ENCODE measurements at places on chromosomes 11 and 22.

GRCh38 chr11:36313750-36314433 is 17.8 kb downstream of the PRR5L start:
- no peak for DNase-seq

DNA sequence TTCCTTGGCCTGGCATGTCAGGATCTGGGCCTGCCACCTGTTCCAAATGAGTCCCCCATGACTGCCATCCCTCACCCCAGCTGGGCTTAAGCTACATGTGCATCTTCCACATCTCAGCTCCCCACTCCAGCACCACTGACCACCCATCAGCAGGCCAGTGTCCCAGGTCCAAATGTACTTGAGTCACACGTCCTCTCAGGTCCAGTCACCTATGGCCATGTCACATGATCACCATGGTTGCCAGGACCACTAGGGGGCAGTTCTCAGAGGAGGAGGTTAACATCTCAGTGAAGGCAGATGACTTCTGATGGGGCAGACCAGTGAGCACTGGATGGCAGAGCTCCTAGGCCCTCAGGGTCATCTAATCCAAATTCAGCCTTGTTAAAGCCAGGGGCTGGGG is 41.9 kb upstream of the WNT11 start:
- DNase-seq, result no peak

DNA sequence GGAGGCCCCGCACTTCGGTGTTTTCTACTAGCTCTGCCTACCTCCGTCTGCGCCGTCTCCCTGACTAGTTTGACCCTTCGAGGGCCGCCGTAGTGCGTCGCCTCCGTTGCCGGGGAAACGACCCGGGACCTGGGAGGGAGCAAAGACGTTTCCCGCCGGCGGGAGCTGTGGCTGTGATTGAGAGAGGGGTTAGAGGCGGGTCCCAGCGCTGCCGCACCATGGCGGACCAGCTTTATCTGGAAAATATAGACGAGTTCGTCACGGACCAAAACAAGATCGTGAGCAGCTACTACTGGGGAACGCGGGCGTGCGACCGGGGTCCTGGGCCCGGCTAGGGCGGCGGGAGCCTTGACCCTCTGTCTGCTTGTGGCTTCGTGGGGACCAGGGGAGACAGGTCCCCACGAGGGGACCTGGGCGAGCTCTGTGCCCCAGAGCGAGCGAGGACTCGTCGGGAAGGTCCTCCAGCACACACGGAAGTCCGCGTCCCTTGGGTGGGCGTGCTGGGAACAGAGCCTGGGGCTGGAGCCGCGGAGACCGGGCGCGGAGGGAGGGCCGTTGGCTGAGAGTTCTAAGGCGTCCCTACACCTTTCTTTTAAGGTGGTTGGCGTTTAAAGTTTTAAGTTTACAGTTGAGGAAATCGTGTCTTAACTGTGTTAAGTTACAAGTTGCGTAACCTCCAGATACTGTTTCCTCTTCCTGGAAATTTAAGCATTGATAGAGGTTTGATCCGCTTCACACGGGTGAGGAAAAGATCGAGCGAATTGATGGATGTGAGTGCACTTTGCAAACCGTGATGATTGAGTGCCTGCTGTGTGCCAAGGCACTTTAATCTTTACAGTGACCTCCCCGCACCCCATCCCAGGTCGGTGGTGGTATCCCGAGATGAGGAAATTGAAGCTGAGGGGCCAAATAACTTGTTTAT is at the start of gene POLD3:
Gene POLD3 (plus strand): TSS at position 142 of the 922 bp plus-strand sequence. CDS start 77 bp downstream, at position 219.
- peak; percentile 98 for DNase-seq

DNA sequence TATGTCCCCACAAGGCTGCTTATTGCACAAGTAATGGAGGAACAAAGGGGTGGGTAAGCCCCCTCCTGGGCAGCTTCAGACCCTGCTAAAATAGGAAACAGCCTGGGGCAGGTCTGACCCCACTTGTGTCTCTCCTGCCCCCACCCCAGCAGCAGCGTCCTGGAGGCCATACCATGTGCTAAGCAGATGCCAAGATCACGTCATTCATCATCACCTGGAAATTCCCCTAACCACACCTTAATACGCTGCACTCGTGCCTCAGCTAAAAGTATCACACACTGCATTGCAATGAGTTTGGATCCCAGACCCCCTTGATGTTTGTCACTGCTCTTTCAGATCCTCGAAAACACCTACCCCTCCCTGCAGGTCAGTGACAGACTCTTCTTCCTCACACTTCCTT is 27.8 kb upstream of the GGTLC2 start:
- no peak for DNase-seq

- no peak for DNase-seq
Observed at GRCh38 chr22:46934746-46935491, 172.5 kb downstream of the TBC1D22A start.

- no peak for DNase-seq
Observed at GRCh38 chr22:37222440-37222971, 10.2 kb upstream of the SSTR3 start.

GRCh38 chr11:118615282-118615975 is 8.0 kb downstream of the PHLDB1 start:
- peak; percentile 52 for DNase-seq

GRCh38 chr11:30705913-30706675 is 119.9 kb upstream of the MPPED2 start:
- no peak for DNase-seq

DNA sequence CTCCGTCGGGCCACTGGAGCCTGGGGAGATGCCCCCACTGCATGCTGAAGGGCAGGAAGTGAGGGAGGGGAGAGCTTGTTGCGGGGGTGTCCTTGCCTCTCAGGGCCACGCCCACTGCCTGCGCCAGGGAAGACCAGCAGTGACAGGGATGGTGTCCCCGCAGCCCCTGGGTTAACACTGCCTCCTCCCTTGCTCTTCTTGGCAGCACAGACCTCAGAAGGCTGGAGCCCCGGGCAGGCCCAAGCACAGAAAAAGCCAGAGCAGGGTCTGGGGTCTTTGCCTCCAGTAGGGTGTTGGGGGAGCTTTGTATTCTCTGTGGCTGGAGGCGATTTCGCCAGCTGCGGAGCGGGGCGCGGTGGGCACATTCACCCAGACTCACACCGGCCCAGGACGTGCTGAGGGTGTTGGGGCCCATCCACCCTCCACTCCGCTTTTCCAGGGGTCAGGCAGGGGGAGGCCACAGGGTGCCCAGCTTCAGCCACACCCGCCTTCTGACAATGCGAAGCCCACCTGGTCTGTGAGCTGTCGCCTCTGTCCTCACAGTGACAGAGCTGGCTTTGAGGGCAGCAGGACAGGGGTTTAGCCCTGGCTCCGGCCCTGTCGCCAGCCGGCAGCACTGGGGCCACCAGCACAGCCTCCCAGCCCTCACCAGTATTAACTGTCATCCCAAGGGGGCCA is 83.7 kb downstream of the CDKN1C start:
- DNase-seq, result peak; percentile 82

DNA sequence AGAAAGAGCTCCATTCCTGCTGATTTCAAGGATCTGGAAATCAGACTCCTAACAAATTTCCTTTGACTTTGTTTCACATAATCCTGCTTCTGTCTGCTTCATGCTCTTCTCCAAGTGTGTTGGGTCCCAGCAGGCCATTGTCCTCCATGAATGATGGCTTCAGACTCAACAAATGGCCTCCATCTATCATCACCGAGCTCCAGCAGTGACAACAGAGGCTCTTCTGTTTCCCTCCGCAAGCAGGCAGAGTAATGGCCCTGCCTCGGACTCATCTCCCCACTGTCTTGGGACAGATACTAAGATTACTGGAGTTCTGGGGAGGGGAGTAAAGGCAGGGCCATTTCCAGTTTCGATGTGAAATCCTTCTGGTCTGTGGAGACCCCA is 127.3 kb downstream of the TENM4 start:
- no peak for DNase-seq

- no peak for DNase-seq
Observed at GRCh38 chr11:111764621-111765020, 1.6 kb downstream of the PPP2R1B start.

DNA sequence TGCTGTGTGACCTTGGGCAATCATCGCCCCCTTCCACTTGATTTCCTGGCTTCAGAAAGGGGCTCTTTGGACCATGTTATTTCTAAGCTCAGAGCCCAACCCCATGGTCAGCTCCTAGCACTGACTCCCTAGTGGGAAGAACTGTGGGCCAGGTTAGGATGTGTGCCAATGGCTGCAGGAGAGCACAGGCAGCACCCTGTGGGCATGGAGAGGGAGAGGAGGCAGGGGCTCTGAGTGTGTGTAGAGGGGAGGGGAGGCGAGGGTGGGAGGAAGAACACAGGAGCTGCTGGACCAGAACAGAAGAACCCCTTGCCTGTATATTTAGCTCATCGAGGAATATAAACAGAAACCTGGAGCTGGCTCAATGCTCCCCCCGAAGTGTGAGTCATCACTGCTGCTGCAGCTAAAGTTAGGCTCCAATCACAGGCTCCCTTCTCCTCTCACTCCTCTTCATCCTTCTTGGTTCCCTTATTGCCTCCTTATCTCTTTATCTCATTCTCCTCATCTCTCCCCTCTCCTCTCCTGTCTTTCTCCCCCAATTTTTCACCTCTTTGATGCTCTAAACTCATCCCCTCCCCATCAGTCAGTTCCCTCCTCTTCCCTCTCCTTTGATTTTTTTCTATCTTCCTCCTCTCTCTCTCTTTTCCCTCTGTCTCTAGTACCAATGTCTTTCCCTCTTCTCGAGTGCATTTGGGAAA is 14.5 kb upstream of the RPS19BP1 start:
- no peak for DNase-seq

- no peak for DNase-seq
Observed at GRCh38 chr11:73048446-73048845, 93.7 kb downstream of the FCHSD2 start.

GRCh38 chr11:105456950-105457349 is 152.9 kb upstream of the GRIA4 start:
- no peak for DNase-seq

DNA sequence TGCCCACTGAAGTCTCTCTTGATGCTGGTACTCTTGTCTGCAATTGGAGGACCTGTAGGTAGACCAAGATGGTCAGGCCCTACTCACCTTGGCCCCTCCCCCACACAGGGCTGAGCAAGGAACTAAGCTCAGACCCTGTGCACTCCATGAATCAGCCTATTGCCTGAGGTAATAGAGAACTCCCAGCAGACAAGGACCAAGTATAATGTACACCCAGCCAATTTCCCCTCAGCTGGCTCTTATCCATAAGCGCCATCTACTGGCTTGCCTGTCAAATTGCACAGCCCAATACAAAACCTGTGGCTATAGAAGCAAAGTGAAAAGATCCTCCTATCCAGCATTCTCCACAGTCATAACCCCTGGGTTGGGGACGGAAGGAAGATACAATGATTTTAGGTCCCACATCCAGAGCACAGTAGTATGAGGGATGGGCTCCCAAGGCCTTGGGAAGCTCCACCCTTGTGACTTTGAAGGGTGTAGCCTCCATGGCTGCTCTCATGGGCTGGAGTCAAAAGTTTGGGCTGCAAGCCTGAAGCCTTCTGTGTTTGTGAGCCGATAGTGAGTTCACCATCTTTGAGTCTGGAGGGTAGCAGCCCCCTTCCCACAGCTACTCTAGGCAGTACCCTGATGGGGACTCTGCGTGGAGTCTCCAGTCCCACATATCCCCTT is 56.0 kb downstream of the GLYATL2 start:
- no peak for DNase-seq

DNA sequence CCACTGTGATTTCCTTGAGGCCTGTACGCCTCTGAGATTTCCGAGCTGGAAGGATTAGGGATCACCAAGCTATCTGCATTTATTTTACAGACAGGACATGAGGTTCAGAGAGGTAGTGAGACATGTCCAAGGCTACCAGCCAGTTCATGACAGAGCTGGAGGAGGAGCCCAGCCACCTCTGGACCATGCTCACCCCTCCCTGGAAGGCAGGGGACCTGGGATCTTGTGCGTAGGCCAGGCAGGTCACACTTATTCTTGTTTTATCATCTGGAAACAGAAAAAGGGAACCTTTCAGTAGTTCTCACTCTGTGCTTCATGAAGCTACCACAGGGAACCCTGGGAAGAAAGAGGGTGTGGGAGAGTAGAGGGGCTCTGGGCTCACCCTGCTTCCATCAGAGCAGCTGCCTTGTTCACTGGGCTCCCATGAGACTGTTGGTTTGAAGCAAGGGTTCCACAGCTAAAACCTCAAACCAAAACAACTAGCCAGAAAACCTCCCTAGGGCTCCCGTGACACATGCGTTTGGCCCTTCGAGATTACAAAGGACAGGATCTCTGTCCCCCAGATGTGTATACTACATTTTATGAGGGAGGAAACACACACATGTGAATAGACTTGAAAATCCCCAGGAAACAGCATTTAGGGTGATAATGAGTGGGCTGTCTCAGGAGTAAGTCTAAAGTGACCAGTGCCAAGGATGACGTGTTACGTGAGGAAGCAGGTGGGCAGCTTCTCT is 106.4 kb downstream of the DSCAML1 start:
- no peak for DNase-seq

- DNase-seq, result no peak
Observed at GRCh38 chr11:42205518-42205917, 746.1 kb upstream of the LRRC4C start.

GRCh38 chr11:31790649-31791048 is 20.5 kb downstream of the PAX6 start:
- no peak for DNase-seq

DNA sequence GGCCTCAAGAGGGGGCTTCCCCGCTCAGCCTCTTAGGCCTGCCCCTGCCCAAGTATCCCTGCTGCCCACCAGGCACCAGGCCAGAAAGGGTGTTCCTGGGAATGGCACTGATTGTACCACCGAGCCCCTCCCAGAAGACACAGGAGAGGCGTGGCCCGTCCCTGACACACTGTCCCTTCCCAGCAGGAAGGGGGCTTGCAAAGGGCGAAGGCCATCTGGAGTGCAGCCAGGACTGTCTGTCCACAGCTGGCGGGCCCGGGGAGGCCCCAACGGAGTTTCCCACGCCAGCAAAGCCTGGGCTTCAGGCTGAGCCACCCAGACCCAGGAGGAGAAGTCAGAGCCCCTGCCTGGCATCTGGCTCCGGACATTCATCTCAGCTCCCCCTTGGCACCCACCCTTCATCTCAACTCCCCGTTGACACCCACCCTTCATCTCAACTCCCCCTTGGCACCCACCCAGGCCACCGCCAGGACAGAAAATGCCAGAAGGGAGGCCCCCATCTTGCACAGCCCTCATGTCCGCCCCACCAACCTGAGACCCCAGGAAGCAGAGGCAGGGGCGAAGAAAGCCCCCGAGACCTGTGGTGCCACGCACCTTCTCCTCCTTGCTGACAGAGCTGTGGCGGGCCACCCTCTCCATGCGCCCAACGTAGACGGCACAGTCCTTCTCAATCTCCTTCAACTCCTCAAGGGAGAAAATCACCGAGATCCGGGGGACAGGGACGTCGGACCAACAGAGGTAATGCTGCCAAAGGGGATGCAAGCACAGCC is 19.4 kb downstream of the TUBGCP6 start:
- no peak for DNase-seq

- DNase-seq, result peak; percentile 83
Observed at GRCh38 chr22:36469094-36469710, 12.2 kb downstream of the TXN2 start.

- DNase-seq, result no peak
Observed at GRCh38 chr11:124821995-124822730, 22.0 kb upstream of the MSANTD2 start.

DNA sequence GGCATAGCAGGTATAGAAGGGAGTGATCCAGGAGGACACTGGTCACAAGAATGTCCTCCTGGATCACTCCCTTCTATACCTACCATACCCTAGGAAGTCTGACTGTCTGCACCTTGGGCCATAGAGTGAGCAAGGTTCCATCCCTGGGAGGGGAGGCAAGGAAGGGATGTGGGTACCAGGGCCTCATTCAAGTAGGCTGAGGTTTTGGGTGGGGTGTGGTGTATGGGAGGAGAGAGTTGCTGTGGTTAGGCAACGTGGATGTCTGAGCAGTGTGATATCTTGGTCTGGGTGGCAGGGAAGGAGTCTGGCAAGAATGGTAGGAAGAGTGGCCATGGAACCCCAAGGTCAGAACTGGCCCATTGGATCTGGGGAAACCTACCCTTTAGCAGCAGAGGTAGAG is 13.2 kb downstream of the PPFIBP2 start:
- DNase-seq, result no peak

GRCh38 chr11:33177676-33178336 is 16.5 kb upstream of the CSTF3 start:
- no peak for DNase-seq

All from lower leg skin (tissue), 4 donors.